ENCODE measurements at places on chromosomes 7 and 10.

GRCh38 chr10:6473901-6474370 lies 106.1 kb downstream of the PRKCQ start:
- no peak overlapping the region for H3K27ac ChIP-seq
- H3K36me3 ChIP-seq = no peaks in the 10 kb centered on the region
- no peaks in the 10 kb centered on the region for H3K27me3 ChIP-seq
- H3K4me1 ChIP-seq = no peaks in the 10 kb centered on the region
- no peak for DNase-seq

- H3K36me3 ChIP-seq = no peaks in the 10 kb centered on the region
- peaks cover 20% of the 10 kb centered on the region for H3K4me1 ChIP-seq
Measured at GRCh38 chr7:51234139-51234538, 82.5 kb downstream of the COBL start.

DNA sequence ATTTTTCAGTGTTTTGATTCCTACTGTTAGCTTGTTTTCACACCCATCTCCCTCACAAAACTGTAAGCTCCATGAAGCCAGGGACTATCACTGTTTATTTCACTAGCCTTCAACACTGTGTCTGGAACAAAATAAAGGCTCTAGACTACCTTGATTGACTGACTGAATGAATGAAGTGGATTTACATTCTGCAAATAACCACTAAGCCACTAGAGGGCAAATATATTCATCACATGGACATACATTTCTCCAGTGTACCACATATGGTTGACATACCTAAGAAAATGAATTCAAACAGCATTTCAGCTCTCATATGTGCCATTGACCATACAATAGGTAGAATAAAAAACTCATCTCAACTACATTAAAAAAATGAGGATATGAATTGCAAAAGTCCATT lies 185.9 kb downstream of the RAB11FIP2 start:
- no peaks in the 10 kb centered on the region for H3K36me3 ChIP-seq
- DNase-seq = no peak
- no peaks in the 10 kb centered on the region for H3K27me3 ChIP-seq
- no peak overlapping the region for H3K4me3 ChIP-seq

- H3K27ac ChIP-seq = no peak overlapping the region
- no peaks in the 10 kb centered on the region for H3K4me1 ChIP-seq
- no peak overlapping the region for H3K4me3 ChIP-seq
Measured at GRCh38 chr7:121831351-121831750, 41.6 kb upstream of the PTPRZ1 start.

GRCh38 chr10:121952226-121952625 lies 22.8 kb downstream of the NSMCE4A start:
- no peak for DNase-seq
- H3K4me1 ChIP-seq = no peaks in the 10 kb centered on the region
- H3K4me3 ChIP-seq = no peak overlapping the region
- no peaks in the 10 kb centered on the region for H3K27me3 ChIP-seq
- H3K36me3 ChIP-seq = peaks cover 2% of the 10 kb centered on the region
- H3K27ac ChIP-seq = no peak overlapping the region

DNA sequence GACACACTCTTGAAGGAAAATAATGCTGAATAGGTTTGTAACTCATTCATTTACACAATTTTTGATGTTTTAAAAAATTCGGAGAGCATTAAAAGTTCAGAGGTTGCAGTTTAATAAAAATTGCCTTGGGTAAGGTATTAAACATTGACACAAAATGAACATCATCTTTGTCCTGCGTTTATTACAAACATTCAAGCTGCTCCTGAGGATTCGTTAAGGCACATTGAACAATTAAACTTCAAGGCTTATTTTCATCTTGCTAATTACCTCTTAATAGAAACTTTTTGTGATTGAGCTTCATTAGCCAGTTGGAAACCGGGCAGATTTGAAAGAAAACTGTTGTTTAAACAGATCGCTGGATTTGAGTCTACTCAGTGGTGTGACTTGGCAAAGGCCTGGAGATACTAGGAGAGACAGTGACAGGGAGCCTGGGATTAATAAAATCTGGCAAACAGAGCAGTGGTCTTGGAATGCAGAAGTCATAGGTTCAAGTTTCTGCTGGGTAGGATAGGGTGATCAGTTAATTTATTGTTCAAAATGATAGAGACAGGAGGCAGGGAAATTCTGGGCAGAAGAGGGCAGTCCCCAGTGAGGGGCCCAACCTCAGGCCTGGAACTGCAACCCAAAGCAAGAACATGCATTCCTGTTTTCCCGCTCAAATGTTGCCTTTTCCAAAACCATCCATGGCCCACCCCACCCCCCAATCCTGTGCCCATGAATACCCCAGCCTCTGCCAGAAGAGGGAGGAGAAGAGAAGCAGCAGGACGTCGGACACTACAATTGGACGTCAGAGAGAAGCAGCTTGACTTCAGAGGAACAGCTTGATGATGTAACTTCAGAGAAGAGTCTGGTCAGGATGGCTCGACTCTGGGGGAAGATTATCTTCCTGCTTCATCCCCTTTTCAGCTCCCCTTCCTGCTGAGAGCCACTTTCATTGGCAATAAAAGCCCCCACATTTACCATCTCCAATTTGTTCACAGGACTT lies 43.5 kb upstream of the SLC35G1 start:
- H3K36me3 ChIP-seq = no peaks in the 10 kb centered on the region
- no peak for DNase-seq
- H3K4me3 ChIP-seq = no peak overlapping the region
- H3K27me3 ChIP-seq = no peaks in the 10 kb centered on the region
- H3K4me1 ChIP-seq = no peaks in the 10 kb centered on the region

GRCh38 chr7:70736715-70737460 lies 395.1 kb upstream of the GALNT17 start:
- no peaks in the 10 kb centered on the region for H3K27me3 ChIP-seq
- H3K4me1 ChIP-seq = no peaks in the 10 kb centered on the region

DNA sequence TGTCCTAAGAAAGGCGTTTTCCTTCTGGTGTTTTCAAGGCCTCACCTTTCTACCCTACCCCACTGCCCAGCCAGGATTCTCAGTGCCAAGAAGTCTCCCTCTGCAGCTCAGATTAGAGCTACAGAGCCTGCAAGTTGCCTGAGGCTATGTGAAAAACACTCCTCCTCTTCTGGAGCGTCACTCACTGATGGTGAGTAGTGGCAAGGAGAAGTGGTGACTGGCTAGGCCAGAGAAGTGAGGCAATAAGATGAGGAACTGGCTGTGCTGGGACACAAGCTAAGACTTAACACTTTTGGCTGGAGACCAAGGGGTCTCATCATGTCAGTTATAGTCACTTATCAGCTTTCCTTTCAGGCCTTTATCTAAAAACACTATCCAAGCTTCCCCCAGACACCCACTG lies 86.7 kb upstream of the PRKAR2B start:
- DNase-seq = peak; percentile 32
- no peak overlapping the region for H3K27ac ChIP-seq
- H3K4me1 ChIP-seq = peaks cover 4% of the 10 kb centered on the region
- H3K4me3 ChIP-seq = no peak overlapping the region
- H3K27me3 ChIP-seq = no peaks in the 10 kb centered on the region

DNA sequence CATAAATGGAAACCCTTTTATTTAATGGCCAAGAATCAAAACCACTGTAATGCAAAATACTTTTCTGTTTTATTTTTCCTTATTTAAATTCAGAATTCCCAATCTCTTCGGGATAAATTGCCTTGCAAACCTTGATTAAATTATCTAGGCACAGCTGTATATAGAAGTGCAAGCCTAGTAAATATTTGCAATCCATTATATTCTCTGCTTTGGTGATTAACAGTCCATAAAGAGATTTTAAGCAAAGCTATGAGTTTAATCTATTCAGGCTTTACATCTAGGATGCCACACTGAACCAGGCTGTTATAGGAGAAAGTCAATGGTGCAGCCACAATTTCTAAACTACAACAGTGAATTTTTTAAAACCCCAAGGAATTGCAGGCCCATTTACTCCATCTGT lies 43.6 kb upstream of the THSD7A start:
- no peak for DNase-seq
- H3K4me1 ChIP-seq = no peaks in the 10 kb centered on the region
- no peak overlapping the region for H3K27ac ChIP-seq
- no peaks in the 10 kb centered on the region for H3K36me3 ChIP-seq

- DNase-seq = no peak
- no peak overlapping the region for H3K27ac ChIP-seq
- no peak overlapping the region for H3K4me3 ChIP-seq
- no peaks in the 10 kb centered on the region for H3K4me1 ChIP-seq
- no peaks in the 10 kb centered on the region for H3K27me3 ChIP-seq
- H3K36me3 ChIP-seq = no peaks in the 10 kb centered on the region
Measured at GRCh38 chr7:20348125-20348807, 17.6 kb downstream of the ITGB8 start.

DNA sequence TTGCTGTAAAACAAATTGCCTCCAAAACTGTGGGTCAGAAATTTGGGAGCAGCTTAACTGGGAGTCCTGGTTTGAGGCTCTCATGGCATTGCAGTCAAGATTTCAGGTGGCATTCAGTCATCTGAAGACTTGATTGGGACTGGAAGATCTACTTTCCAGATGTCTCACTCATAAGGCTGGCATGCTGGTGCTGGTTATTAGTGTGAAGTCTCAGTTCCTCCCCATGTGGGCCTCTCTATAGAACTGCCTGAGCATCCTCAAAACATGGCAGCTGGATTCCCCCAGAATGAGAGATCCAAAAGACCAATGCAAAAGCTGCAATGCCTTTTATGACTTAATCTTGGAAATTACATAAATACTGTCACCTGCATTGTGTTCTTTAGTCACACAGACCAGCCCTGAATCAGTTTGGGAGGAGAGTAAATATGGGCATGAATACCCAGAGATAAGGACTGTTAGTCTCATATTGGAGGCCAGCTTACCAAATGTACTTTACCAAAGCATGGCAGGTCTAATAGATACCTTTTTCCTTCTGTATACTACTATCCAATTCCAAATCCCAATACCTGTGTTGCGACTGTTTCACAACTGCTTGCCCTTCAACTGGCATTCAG lies 6.5 kb upstream of the HERPUD2 start:
- H3K4me3 ChIP-seq = no peak overlapping the region
- no peak for DNase-seq
- H3K4me1 ChIP-seq = peaks cover 12% of the 10 kb centered on the region
- no peak overlapping the region for H3K27ac ChIP-seq

DNA sequence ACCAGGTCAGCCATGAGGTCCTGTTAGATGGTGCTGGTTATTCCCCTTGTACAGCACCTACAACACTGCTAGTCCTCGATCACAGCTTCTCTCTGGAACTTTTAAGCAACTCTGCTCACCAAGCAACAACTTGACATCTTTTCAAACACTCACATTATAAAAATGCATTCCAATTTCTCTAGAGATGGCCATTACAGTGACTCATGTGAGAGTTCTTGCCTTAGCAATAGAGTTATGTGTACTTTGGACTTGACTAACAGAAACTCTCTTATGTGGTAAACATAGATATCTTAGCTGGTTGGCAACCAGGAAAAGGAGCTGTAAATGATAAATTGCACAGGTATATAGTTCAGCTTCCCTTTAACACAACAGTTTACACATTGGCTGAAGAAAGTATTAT lies 122.2 kb downstream of the PDE1C start:
- no peaks in the 10 kb centered on the region for H3K36me3 ChIP-seq
- H3K4me1 ChIP-seq = peaks cover 3% of the 10 kb centered on the region
- H3K27me3 ChIP-seq = no peaks in the 10 kb centered on the region
- DNase-seq = no peak
- H3K27ac ChIP-seq = no peak overlapping the region
- H3K4me3 ChIP-seq = no peak overlapping the region

- no peaks in the 10 kb centered on the region for H3K27me3 ChIP-seq
- peak; percentile 15 for DNase-seq
- H3K27ac ChIP-seq = peak overlapping the region; percentile 100
- H3K4me3 ChIP-seq = no peak overlapping the region
Measured at GRCh38 chr7:135757719-135758411, 9.3 kb upstream of the FAM180A start.

GRCh38 chr7:2969398-2970306 lies 74.0 kb downstream of the CARD11 start:
- no peak overlapping the region for H3K27ac ChIP-seq
- no peaks in the 10 kb centered on the region for H3K4me1 ChIP-seq
- H3K4me3 ChIP-seq = no peak overlapping the region

DNA sequence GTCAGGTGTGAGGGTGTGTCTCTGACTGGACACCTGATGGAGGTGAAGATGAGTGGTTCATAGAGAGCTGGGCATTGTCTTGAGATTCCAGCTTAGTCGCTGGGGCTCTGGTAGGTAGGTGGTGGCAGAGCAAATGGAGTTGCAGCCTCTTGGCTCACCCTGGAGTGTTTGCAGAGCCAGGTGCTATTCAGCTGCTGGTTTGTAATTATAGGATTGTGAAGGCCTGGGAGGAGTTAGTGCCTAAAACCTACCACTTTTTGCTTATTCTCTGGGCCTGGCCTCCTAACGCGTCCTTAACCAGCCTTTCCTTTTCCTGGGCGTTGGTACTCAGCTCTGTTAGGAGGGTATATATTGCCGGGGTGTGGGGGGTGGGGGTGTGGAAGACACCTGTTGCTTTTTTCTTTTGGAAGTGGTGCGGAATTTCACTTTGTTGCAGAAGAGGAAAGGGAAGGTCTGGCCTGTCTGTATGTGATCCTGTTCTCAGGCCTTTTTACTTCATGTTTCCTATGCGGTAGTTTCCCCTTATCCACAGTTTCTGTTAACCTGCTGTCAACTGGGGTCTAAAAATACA lies 3.2 kb downstream of the PPRC1 start:
- no peaks in the 10 kb centered on the region for H3K27me3 ChIP-seq
- peaks cover 35% of the 10 kb centered on the region for H3K36me3 ChIP-seq
- no peak overlapping the region for H3K27ac ChIP-seq
- H3K4me3 ChIP-seq = no peak overlapping the region

DNA sequence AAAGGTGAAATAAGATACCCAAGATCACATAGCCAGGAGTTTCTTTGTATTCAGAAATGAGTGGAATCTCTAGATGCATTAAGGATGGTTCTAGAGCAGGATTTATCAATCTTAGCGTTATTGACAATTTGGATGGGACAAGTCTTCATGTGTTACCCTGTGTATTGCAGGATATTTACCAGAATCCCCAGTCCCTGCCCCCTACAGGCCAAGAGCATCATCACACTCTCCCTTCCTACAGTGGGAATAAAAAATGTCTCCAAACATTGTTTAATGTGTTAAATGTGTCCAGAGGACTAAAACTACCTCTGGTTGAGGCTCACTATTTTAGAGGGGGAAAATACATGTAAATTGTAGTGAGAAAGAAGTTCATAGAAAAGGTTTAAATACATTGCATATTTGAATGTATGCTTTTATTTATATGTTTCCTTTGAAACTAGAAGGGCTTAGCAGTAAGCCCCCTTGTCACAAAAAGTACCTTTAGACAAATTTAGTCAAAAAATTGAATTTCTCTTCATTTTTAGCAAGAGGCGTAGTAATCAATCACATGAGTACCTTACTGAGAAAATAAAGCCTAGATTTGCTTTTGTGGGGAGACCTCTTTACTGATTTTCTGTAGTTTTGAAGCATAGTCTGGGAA lies 141.2 kb downstream of the MLLT10 start:
- peaks cover 3% of the 10 kb centered on the region for H3K4me1 ChIP-seq
- peak; percentile 68 for DNase-seq
- no peak overlapping the region for H3K27ac ChIP-seq
- H3K4me3 ChIP-seq = no peak overlapping the region
- H3K36me3 ChIP-seq = peaks cover 8% of the 10 kb centered on the region
- H3K27me3 ChIP-seq = no peaks in the 10 kb centered on the region

All from trophoblast cell (in vitro differentiated cells and primary cell).